ENCODE measurements at places on chromosomes 1 and 21.

- no peak for DNase-seq
These were observed 18.4 kb upstream of the COL6A1 start for GRCh38 chr21:45963232-45963570.

DNA sequence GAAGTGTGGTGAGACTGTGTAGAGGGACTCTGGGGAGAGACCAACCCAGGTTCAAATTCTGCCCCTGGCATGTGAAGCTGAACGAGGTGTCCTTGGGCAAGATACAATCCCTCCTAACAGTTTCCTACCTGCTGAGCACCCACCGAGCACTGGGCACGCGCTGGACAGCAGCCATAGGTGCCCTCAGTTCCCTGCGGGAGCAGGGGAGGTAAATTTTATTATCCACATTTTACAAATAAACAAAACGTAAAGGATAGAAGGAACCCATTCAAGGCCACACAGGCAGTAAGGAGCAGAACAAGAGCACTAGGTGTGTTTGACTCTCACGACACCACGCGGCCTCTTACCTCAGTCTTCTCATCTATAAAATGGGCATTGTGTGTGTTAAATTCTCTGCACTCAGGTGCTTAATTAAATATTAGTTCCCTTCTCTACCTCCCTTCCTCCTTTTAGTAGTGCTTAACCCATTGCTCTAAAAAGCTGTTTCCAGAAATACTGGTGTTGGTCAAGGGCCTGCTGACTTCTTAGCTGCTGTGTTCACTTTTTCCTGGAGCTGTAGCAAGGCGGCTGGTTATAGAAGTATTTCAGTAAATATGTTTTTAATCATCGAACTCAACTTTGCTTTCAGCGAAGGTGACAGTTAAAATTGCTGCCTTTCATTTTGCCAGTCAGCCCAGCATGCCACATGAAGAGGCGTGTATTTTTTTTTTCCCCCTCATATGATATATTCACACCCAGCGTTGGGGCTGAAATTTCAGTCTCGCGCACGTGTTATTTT, 41.6 kb downstream of the PGBD5 start:
- DNase-seq: no peak

- no peak for DNase-seq
These were observed 70.0 kb upstream of the SIM2 start for GRCh38 chr21:36628761-36629460.

DNA sequence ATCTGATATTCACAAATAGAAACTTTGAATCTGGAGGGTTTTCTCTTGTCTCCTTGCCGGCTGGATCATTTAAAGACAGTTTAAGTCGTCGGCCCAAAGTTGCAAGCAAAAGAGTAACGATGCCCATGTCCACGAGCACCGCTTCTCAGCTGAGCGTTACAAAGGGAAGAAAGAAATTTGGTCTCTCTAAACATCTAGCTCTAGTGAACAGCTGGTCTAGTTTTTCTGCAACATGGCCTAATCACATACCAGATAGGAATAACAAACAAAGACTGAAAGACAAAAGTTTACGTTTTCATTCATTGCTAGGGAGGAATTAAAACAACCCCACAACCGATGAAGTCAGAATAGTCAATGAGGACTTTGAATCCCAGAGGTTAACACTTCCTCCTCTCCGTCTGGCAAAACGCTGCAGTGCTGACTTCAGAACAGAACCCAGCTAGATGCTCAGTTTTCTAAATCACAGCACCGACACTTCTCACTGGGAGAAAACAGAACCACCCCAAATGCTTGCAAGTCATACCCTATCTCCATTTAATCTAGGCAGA, 69.4 kb downstream of the NTPCR start:
- no peak for DNase-seq

GRCh38 chr1:231192620-231193163, 30.8 kb downstream of the TRIM67 start:
- DNase-seq: peak; percentile 52

GRCh38 chr21:43884012-43884860, 19.2 kb downstream of the AGPAT3 start:
- no peak for DNase-seq

DNA sequence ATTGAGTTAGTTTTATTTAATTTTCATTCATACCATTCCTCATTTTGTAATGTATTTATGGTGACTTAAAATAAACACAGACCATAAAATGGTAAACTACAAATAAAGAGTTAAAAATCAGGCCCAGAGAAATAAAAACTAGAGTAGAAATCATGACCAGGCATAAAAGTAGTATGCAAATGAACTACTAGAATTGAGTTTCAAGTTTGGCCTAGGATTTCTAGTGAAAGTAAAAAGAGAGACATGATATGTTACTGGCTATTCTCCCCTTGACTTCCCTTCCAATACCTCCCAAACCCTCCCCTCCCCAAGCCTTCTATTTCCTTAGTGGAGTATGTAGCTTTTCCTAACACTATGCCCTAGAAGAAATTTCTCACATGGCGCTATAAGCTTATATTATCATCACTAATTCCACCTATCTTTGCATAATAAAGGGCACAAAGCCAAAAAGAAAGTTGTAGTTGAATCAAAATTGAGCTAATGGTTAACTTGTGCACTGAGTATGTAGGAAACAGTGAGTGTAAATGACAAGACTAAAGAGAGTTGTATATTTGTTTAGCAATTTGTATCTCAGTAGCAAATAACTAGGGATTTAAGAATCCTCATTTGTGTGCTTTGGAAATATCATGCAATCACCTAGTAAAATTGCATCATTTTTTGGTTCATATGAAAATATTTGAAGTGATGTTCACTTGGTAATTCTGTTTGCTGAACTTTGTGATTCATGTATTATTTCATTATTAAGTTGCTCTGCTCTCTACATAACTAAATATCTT, 29.7 kb upstream of the CDC14A start:
- DNase-seq: no peak

Measured in putamen (tissue), 1 donor.